Progenitor cell of endocrine pancreas (in vitro differentiated cells): ENCODE measurements at places on chromosomes 1 and 21.

DNA sequence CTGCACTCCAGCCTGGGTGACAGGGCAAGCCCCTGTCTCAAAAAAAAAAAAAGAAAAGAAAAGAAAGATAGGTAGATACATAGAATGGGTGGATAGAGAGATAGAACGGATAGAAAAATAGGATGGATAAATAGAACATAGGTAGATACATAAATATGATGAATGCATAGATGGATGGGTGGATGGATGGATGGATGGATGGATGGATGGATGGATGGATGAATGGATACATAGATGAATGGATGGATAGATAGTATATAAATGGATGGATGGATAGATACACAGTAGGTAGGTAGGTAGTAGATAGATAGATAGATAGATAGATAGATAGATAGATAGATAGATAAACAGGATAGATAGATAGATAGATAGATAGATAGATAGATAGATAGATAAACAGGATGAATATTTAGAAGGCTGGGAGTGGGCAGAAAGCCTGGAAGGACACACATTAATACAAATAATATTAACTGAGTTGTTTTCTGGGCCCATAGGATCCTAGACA lies 87.0 kb downstream of the PDE9A start:
- no peak for DNase-seq

GRCh38 chr1:106022312-106022902 lies 1034.1 kb upstream of the PRMT6 start:
- DNase-seq, result no peak

DNA sequence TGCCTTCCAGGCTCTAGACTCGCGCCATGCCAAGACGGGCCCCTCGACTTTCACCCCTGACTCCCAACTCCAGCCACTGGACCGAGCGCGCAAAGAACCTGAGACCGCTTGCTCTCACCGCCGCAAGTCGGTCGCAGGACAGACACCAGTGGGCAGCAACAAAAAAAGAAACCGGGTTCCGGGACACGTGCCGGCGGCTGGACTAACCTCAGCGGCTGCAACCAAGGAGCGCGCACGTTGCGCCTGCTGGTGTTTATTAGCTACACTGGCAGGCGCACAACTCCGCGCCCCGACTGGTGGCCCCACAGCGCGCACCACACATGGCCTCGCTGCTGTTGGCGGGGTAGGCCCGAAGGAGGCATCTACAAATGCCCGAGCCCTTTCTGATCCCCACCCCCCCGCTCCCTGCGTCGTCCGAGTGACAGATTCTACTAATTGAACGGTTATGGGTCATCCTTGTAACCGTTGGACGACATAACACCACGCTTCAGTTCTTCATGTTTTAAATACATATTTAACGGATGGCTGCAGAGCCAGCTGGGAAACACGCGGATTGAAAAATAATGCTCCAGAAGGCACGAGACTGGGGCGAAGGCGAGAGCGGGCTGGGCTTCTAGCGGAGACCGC lies 2.0 kb upstream of the OLIG2 start:
- no peak for DNase-seq

- DNase-seq, result peak; percentile 63
These were observed 543 bp upstream of the KCNJ10 start for GRCh38 chr1:160070243-160071163.
